D721Med (cell line): ENCODE measurements at places on chromosomes 3 and 15.

GRCh38 chr3:48952510-48953118 is 34.0 kb downstream of the ARIH2 start:
- DNase-seq: no peak

DNA sequence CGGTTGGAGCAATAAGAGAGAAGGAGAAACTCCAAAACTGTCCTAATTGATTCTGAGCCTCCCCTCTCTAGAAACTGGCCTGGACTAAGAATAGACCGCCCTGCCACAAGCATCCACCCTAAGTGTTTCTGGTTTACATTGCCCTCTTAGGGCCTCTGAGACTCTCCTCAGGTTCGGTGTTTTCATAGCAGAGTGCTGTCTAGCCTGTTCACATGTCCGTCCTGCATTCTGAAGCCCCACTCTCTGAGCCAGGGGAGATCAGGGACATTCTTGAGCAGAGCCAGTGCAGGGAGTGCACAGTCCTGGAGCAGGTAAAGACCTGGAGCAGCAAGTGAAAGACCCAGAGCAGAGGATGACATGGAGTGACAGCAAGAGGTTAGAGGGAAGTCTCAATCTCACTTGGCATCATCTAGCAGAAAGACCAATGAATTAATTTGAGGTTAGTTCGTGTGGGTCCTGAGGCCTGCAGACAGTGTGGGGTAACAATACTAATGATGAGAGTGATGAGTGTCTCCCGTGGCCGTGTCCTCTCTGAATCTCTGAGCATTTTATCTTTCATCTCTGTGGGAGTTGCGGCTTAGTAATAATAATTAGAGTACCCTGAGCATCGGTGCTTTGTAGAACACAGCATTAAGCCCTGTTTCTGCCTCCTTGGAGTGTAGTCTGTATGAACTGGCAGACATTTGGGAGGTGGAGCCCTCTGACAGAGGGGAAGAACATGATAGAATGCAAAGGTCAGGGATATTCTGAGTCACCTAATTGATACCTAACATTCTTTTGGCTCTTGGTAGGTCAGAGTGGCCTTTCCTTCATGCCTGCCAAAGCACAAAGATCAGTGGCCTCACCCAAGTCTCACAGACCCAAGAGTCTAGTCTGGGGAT is 24.6 kb downstream of the MAPKBP1 start:
- DNase-seq: no peak

DNA sequence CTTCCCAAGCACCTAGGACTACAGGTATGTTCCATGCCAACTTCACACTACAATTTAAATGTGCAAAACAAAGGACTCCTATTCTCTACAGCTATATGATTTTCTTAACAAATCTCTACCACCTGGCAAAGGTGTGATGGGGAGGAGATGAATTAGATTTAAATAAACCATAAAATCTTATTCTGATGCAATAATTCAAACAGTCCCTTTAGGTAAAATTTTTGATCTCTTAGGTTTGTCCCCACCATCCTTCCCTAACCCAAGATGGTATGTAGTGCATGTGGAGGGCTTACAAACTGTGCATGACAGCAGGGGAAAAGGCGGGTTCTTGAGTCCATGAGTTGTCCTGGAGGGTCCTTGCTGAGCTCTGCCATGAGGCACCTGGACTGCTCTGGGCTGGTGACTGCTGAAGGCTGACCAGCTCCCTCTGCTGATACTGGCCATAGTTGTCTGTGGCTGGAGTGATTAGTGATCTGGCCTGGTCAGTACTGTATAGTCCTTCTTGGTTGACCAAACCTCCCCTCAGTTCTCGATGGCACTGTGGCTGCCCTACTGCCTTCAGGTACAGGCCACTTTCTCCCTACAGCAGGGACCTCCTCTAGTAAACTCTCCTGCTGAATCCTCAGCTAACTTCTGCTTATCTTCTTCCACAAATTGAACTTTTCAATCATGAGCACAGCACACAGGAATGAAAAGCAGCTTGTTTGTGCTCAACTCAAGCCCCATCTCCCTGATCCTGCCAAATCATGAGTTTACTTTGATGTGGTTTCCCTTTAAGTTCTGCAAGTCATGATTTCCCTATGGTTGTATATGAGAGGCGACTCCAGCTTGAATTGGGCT is 30.1 kb downstream of the CFAP161 start:
- no peak for DNase-seq

- no peak for DNase-seq
Observed at GRCh38 chr3:122621112-122621511, 43.7 kb downstream of the PARP15 start.

DNA sequence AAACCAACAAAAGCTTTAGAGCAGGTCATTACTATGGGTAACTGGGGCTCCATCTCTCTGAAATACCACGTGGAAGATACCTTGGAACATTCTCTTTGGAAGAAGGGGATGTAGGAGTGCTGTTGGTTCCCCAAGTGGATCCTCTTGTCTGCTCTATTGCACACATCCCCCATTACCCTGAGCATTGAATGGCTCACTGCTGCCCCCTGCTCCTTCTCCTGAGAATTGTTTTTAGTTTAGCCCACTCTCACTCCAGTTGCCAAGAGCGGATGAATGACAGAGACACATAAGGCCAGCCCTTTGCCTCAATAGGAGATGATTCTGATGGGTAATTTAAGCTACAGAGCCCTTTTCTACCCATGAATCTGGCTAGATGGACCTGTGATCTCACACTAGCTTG is 135.6 kb upstream of the SUCLG2 start:
- peak; percentile 11 for DNase-seq

DNA sequence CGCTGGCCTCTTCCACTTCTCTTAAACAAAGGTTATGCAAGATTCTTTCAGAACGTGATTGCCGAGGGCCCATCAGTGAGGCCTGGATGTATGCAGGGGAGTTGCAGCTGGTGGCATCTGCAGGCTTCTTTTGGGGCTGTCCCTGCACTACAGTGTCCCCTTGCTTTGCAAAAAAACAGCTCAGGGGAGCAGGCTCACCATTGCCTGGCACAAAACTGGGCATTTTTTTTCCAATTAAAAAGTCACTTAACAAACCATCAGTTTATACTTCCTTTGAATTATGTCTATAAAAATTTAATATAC is 148.6 kb downstream of the ATP10A start:
- DNase-seq: no peak

- no peak for DNase-seq
Observed at GRCh38 chr3:60801307-60801706, 449.9 kb downstream of the FHIT start.

DNA sequence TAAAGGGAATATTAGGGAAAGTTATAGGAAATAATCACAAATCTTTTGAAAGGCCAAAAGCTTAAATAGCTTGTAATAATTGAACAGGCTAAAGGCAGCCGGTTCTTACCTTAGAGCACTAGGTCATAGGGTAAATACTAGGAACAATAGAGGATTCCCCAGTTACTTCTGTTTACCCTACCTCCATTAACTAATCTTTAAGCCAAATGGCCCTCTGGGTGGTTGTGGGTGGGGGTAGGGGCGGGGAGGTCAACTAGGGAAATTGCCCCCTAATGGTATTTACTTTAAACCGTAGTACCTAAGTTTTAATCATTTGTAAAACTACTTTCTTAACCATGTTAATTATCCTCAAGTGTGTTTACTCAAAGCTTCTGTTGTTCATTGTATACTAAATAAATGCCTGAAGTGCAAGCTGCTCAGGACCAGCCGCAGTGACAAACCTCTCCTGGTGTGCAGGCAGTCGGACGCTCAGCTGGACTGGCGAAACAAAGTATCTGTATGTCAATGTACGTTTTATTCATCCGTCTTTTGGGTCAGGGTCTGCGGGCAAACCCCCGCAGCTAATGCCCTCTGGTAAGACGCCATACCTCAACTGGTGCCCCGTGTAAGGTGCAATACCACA is 18.9 kb downstream of the MAGEL2 start:
- no peak for DNase-seq

GRCh38 chr3:191030929-191031328 is 168.1 kb upstream of the OSTN start:
- no peak for DNase-seq

- peak; percentile 72 for DNase-seq
Observed at GRCh38 chr3:193788189-193788991, 195.4 kb downstream of the OPA1 start.

DNA sequence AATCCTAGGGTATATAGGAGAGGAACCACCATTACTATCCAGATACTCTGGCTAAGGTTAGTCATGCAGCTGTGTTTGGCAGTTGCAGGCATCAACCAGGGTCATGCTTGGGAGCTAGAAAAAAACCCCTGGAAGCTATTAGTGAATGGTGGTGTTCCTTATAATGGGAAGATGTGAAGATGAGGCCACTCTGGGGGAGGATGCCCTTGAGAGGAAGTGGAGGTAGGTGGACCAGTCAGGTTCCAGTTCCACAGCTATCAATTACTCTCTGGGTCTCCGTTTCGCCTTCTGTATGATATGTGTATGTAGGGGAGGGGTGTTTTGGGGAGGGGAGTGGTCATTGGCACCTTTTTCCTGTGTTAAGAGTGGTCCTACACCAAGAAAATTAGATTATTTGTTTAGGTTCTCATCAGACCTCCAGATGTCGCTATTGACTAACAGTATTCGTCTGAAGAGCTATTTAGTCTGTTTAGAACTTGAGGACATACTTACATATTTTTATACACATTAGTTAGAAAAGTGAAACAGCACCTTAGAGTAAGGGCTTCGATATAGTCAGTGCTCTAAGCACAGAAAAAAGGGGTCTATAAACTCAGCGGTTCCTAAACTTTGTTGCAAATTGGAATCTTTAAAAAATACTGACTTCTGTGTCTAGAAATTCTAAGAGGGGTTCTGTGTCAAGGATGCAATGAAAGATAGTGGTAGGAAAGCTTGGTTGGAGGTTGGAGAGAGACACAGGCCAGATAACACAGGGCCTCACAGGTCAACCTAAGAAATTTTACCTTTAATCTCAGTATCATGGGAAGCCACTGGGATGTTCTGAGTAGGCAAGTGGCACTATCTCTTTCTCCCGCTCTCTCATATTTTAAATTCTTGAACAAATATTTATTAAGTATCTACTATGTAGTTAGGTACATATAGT is 9.1 kb upstream of the HPS3 start:
- peak; percentile 23 for DNase-seq

DNA sequence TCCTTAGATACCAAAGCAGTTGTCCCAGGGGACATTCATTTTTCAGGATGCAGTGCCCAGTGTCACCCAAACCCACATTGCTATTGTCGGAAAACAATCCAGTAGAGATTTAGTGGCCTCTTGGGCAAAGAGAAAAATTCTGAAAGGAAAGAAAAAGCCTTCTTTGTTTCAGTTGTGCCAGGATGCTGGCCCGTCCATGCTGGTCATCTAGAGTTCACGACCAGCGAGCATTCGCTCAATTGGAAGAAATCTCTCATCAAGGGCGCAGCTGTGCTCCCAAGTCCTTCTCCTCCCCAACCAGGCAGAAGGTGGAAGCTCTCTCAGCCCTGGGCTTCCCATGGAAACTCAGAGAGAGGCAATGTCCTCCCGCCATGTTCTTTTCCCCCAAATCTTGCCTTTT is 123.7 kb downstream of the MTHFS start:
- DNase-seq: no peak

GRCh38 chr15:90860942-90861675 is 7.3 kb upstream of the FURIN start:
- DNase-seq: no peak

DNA sequence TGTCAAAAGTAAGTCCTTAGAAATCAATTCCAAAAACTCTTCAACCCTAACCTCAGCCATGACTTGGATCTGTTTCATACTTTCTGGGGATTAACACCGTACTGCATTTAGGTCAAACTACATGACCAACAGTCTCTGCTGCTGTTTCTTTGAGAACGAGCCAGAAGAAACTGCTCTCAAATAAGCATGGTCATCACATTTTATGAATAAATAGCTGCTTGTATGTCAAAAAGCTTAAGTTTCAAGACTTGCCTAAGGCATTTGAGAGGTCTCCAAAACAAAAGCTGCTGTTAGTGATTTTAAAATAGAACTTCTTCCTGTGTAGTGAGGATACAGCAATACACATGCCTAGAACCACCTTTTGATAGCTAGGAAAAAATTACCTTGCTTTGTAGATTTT is 166.3 kb upstream of the CHRM5 start:
- no peak for DNase-seq

- DNase-seq: no peak
Observed at GRCh38 chr3:13150624-13151023, 77.4 kb upstream of the IQSEC1 start.

DNA sequence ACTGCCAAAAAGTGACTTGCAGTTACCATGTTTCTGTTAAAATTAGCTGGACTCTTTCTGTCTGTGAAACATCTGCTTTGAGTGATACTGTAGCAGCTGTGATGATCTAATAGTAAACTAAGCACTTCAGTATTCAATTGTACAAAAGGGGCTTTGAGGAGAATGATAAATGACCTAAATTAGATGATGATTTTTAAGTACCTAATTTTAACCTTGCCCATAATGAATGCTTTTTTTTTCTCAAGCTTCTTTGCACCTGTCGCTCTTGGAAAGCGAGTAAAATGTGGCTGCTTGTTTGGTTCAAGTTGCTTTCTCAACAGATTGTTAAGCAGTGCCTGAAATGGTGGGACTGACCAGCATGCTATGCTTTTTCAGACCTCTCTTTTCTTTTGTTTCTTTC is 752.3 kb downstream of the EPHA3 start:
- no peak for DNase-seq

GRCh38 chr3:24310887-24311286 is 183.8 kb downstream of the THRB start:
- DNase-seq: no peak

- no peak for DNase-seq
Observed at GRCh38 chr3:39106281-39106811, 1.1 kb downstream of the GORASP1 start.

- no peak for DNase-seq
Observed at GRCh38 chr15:64845183-64845611, 3.5 kb downstream of the PLEKHO2 start.

- no peak for DNase-seq
Observed at GRCh38 chr15:98160236-98160635, 199.7 kb downstream of the ARRDC4 start.

- no peak for DNase-seq
Observed at GRCh38 chr3:135907422-135908165, 57.9 kb upstream of the PPP2R3A start.

DNA sequence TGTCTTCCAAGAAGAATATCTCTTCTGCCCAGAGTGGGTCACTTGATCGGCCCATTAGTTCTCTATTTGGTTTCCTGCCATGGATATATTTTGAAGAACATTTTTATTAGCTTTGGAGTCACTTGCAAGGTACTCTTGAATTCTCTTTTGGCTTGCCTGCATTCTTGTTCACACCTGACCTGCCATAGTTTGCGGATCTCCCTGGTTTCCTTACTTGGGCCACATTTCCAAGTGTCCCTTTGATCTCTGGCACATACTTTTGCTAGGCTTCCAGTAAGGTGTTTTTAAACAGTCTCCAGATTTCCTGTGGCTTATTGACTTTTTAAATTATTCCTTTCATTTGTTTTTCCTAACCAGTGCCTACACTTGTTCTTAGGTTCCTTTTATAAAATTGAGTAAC is 488.5 kb upstream of the MDFIC2 start:
- DNase-seq: no peak

GRCh38 chr3:182980204-182981037 is at the start of gene DCUN1D1:
Gene DCUN1D1, minus strand, starts transcription at chr3:182980538. Its CDS starts 49 bp downstream, at chr3:182980489.
- DNase-seq: peak; percentile 84

- no peak for DNase-seq
Observed at GRCh38 chr15:65368302-65369211, 9.2 kb downstream of the IGDCC3 start.

- DNase-seq: no peak
Observed at GRCh38 chr3:73801444-73801843, 176.7 kb upstream of the PDZRN3 start.

GRCh38 chr3:139677388-139678155 is at the start of gene NMNAT3:
Gene NMNAT3, minus strand, starts transcription at chr3:139677972. Its CDS starts 50,248 bp downstream, at chr3:139627724.
- DNase-seq: peak; percentile 44
